ENCODE measurements at places on chromosomes 5 and 9.

- no peak for DNase-seq
Measured at GRCh38 chr5:139683295-139684271, 35.4 kb downstream of the CXXC5 start.

- DNase-seq = no peak
Measured at GRCh38 chr9:86942281-86943200, 4.8 kb downstream of the GAS1 start.

DNA sequence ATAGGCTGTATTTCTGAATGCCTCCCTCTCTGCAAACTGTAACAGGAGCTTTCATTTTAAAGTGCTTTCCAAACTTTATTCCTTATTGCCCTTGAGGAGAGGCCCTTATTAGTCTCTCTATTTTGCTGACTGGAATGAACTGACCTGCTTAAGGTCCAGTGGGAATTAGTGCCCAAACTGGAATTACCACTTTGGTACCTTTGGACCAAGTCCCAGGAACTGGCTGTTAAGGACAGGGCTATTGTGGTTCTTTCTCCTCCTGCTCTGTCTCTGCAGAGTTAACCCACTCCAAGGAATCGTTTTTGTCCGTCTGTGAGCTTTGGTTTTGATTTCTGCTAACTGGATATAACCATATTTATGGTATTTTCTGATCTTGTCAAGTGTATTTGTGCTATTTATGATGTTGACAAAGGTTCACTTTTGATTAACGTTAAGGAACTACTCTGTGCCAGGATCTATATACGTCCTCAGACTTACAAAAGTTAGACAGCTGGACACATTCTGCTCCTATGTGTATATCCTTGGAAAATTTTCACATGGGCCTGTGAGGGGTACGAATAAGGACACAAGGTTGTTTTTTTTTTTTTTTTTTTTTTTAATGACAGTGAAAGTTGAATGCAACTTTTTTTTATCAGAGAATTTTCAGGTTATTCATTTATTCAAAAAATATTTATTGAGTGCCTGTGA is 189.1 kb upstream of the ANKRD55 start:
- no peak for DNase-seq

GRCh38 chr5:68817632-68818031 is 276.2 kb upstream of the SLC30A5 start:
- DNase-seq = no peak

DNA sequence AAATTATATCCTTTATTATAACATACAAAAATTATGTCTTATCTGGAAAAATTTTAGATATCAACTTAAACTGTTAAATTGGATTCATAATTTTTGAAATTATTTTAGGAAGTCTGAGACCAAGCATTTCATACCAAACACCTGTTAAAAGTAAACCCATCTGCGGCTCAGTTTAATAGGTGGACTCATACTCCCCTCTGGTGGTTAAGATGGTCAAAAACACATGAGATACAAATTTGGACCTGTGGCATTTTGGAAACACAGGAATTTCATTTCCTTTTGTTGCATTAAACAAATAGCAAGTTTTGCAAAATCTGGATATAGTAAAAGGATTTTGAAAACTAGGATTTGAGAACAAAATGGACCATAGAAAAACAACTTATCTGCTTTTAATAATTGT is 53.7 kb downstream of the RGMB start:
- no peak for DNase-seq

- DNase-seq = no peak
Measured at GRCh38 chr5:106397700-106398099, 1273.0 kb downstream of the EFNA5 start.

GRCh38 chr9:96877269-96877668 is 23.0 kb upstream of the ZNF782 start:
- DNase-seq = no peak

GRCh38 chr9:78486661-78487060 is 189.7 kb downstream of the PSAT1 start:
- DNase-seq = no peak

DNA sequence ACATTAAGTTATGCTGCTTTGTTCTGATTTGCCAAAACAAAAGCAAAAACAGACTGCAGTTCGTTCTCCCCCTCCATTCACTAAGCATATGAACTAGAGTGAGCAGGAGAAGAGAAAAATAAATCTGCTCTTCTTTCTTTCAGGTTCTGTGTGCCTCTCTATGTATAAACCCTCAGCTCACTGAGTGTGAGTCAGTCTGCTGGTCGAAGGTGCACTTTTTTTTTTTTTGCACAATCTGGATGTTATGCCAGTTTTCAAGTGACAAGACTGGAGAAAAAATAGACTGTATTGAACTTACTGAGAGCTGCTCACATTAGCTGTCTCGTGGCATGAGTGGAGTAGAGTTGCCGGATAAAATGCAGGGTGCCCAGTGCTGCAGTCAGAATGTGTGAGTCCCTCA is 244.6 kb upstream of the ATP10B start:
- DNase-seq = no peak

- DNase-seq = no peak
Measured at GRCh38 chr9:71681708-71682272, 86.5 kb downstream of the CEMIP2 start.

GRCh38 chr5:131114754-131115153 is 50.3 kb downstream of the HINT1 start:
- no peak for DNase-seq

DNA sequence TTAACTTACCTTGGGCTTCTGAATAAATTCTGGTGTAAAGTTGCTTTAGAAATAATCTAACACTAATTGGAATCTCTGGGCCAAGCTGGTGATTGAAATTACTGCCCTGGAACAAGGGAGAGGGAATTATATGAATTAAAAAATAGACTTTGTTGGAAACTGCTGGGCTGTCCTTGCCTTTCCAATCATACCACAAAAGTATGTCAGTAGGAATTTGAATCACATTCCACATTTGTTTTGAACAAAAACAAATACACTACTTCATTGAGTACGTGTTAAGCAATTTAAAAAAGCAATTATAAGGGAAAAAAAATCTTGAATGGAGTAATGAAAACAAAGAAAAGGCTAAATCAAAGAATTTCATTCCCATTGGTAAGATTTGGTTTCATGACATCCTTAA is 102.5 kb upstream of the SREK1 start:
- DNase-seq = no peak

GRCh38 chr9:111516061-111516465 is 8.9 kb upstream of the ZNF483 start:
- no peak for DNase-seq

GRCh38 chr5:16884595-16884994 is 51.5 kb downstream of the MYO10 start:
- no peak for DNase-seq

DNA sequence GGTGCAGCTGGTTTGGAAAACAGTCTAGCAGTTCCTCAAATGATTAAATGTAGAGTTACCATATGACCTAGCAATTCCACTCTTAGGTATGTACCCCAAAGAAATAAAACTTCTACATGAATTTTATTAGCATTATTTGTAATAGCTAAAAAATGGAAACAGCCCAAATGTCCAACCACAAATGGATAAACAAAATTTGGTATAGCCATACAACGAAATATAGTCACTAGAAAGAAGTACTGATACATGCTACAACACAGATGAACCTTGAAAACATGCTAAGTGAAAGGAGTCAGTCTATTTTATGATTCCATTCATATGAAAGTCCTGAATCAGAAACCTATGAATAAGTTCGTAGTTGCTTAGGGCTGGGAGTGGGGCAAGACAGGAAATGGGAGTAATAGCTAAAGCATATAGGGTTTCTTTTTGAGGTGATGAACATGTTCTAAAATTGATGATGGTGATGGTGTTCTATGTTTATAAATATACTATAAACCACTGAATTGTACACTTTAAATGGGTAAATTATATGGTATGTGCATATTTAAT is 6.3 kb downstream of the GDF9 start:
- DNase-seq = no peak

DNA sequence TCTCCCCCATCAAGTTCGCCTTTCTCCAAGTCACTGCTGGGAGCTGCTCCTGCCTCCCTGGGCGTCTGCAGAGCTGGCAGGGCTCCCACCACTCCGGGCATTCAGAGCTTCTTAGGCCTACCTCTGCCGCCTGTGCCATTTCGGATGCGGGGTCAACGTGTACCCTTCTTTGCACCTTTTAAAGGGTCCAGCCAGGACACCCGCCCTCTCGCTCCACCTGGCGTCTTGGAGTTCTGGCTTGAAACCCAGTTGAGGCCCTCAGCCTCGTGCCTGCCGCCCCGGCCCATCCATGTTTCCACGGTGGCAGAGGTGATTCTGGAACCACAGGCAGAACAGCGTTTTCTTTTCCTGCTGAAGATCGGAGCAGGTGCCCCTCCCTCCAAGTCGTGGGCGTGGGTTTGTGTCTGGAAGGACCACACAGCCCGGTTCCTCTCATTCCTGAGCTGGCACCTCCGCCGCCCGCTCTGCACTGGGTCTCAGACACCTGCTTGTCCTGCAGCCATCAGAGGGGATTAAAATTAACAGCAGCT is 32.9 kb downstream of the NDUFS6 start:
- no peak for DNase-seq

DNA sequence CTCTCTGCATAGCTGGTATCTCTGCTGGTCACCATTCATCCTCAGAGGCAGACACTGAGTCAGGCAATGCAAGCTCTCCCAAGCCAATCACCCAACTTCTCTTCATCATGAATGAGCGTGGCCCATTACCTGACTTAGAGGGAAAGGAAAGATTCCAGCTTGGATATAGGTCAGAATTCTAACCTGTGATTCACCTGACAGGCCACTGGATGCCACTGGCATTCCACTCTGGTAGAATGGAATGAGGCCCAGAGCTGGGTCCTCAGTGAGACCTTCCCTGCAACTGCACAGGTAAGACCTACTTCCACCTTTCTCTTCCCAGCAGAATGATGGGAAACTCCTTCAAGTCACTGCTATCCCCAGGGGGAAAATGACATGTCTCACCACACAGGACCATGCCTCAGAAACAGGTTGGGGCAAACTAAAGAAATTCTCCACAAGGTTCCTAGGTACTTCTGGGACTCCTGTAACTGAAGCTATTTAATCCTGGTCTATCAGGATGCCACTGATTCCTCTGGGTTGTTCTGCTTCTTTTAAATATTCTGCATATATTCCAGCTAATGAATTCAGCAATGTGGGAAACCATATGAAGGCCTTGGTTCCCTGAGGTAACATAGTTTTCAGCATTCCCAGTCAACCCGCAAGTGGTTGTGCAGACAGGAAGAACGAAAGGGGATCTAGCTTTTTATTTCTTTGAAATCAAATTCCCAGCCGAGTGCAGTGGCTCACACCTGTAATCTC is 62.0 kb downstream of the SUSD1 start:
- no peak for DNase-seq

DNA sequence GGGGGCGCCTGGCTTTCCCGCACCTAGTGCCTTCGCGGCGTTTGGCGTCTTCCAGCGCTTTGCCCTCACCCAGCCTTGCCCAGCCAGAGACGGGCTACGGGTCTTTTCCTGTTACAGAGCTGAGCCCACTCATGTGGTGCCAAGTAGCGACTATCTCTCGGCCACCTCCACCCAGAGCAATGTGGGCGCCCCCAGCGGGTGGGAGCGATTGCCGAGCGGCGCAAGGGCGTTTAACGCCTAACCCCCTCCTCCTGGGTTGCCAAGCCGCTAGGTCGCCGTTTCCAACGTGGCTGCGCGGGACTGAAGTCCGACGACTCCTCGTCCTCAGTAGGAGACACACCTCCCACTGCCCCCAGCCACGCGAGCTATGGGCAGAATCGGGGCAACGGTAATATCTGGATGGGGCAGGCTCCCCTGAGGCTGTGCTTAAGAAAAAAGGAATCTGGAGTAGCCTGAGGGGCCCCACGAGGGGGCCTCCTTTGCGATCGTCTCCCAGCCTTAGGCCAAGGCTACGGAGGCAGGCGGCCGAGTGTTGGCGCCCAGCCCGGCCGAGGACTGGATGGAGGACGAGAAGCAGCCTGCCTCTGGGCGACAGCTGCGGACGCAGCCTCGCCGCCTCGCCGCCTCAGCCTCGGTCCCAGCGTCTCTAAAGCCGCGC is 5.8 kb downstream of the TLX3 start:
- DNase-seq = no peak

DNA sequence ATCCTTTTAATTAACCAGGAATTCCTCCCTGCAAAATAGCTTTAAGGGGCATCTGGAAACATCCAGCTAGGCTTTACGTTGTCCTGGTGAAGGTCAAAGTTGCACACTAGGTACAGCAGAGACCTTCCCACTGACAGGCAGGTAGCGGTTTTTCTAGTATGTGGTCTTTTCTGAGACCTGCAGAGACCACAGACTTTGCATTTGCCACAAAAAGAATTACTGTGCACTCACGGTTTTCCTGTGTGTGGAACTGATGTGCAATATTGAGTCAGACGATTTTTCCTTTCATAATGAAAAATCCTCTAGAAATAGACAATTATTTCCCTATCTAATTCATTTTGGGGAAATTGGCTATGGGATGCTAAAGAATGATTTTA is 417.0 kb upstream of the ADAMTSL1 start:
- no peak for DNase-seq

GRCh38 chr9:137575716-137576411 is 2.9 kb downstream of the DPH7 start:
- no peak for DNase-seq

- DNase-seq = no peak
Measured at GRCh38 chr9:37619806-37620205, 27.4 kb upstream of the TOMM5 start.

DNA sequence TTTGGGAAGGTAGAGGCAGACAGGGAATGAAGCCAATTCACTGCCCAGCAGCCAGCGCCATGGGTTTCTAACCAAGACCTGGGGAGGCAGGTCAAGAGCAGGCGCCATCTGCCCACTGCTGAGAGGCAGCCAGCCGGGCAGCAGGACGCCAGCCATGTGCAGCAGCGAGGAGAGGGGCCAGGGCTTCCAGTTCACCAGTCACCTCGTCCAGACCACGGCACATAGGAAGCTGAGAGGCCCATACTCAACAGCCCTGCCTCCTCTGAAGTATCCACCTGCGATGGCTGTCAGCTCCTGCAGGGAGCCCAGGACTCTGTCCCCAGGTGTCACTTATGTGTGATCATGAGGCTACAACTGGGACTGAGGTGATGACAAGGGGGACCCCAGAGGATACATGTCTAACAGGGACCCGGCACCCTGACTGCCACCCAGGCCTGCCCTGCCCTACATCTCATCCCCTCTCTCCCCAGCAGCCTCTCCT is 30.1 kb downstream of the IPPK start:
- DNase-seq = no peak

- no peak for DNase-seq
Measured at GRCh38 chr9:83384214-83384613, 154.0 kb downstream of the FRMD3 start.

DNA sequence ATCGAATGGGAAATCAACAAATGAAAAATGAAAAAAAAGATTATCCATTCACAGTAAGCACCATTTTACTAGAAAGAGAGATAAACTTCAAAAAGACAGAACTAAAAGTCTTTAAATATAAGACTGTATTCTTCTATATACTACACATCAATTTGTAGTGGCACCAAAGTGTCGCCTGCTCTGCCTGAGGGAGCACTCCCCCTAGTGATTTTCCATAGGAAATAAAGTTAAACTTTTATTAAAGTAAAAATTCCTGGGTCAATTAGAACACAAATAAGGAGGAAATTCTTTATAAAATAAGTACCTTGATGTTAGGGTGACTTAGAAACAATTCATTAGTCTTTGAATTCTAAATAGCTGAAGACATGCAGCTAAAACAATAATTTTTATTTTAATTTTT is 9.7 kb downstream of the RAD1 start:
- no peak for DNase-seq

- DNase-seq = no peak
Measured at GRCh38 chr5:158938200-158938599, 161.5 kb downstream of the EBF1 start.

Data from activated T-cell treated with anti-CD3 and anti-CD28 coated beads for 4 hours (primary cell).